ENCODE measurements at places on chromosomes 6 and 20. TPM values are rescaled to one million over a fixed set of nuclear protein-coding genes. Genes with fewer than 3 reads are reported as not detected.

The HLA-DRB5 gene
- 2.1 TPM for total RNA-seq

The SOBP gene
- 1.7 TPM for total RNA-seq

The SLC17A2 gene
- total RNA-seq = 27.6 TPM

The TMEM200A gene
- 0.10 TPM for total RNA-seq

The PLAGL2 gene
- 2.8 TPM for total RNA-seq

The TFAP2A gene
- total RNA-seq = 0.45 TPM

The MOG gene
- total RNA-seq = not detected

DNA sequence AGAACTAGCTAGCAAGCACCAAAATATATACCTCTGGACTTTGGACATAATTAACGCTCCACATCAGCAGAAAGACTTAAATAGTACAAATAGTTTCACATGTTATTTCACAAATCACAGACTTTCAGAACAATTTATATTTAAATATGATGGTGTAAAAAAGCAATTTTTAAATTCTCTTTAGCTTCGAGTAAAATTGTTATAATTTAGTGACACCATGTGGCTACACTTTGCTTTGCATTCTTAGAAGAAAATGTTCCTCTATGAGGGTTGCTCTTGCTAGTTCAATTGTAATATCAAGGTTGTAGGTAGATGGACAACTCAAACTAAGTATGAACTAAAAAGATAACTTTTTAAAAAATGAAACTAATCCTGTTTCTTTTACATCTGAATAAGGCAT lies 69.0 kb downstream of the BTBD9 start:
- no peak for DNase-seq

Measured in left lobe of liver (tissue), 2 donors.